ENCODE measurements at places on chromosomes 11 and 22.

GRCh38 chr22:24554313-24555164 is at the start of gene GUCD1:
Gene GUCD1, minus strand, starts transcription at chr22:24555138. Its CDS starts 147 bp downstream, at chr22:24554991.
- no peak for DNase-seq

GRCh38 chr11:79108851-79109250 is 332.0 kb downstream of the TENM4 start:
- DNase-seq: no peak

DNA sequence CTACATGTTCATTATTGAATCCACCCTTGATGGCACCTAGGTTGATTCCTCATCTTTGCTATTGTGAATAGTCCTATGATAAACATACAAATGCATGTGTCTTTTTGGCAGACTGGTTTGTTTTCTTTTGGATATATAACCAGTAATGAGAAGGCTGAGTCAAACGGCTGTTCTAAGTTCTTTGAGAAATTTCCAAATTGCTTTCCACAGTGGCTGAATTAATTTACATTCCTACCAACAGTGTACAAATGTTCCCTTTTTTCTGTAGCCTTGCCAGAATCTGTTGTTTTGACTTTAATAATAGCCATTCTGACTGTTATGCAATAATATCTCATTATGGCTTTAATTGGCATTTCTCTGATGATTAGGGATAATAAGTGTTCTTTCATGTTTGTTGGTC is 184.9 kb downstream of the CASP12 start:
- DNase-seq: no peak

DNA sequence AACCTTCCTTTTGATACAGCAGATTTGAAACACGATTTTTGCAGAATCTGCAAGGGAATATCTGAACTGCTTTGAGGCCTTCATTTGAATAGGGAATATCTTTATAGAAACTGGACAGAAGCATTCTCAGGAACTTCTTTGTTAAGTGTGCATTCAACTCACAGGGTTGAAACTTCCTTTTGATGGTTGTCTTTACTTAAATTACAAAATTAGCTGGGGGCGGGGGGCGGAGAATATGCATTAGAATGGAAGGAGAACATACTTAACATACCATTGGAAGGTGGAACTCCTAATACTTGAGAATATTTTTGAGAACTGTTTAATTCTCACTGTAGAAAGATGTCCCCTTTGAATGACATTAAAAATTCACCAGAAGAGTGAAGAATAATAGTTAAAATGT is 104.4 kb downstream of the TRIM51G start:
- DNase-seq: no peak

Measured in CD4-positive, alpha-beta T cell treated with Interferon alpha-2 for 1 hour (primary cell).